ENCODE measurements at places on chromosomes 2 and 18.

DNA sequence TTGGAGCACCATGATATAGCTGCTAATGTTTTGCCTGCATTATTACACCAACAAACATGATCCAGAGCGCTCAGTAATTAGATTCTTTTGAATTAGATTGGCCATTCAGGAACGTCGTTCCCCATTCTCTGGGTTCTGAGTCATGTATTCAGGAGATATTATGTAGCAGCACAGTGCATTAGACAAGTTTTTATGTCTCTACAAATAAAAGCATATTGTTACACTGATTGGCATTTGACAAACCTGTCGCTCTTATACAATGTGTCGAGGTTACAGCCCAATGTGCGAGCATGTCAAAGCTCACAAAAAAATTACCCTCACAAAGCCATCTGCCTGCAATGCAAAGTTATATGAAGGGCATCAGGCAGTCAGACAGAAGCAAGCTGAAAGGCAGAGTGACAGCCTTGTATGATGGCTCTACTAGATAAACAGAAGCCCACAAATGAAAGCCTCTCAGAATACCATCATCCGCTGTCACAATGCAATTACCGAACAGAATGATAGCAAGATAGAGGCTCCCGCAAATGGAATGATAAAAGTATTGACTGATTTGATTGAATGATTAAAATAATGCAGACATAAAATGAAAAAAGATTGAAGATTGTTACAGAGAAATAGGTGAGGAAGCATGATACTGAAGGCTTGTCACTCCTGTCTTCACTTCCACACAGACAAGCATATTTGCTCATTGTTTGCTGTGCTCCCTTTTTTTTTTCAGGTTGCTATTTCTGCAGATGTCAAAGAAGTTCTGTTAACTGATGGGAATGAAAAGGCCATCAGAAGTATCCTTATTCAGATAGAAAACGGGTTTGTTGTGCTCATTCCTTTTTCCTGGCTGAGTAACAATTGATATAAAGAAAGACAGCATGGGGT lies 234.6 kb upstream of the SIX3 start:
- H3K27ac ChIP-seq, result no peak overlapping the region
- no peak overlapping the region for H3K4me3 ChIP-seq
- DNase-seq, result no peak
- no peaks in the 10 kb centered on the region for H3K4me1 ChIP-seq
- H3K36me3 ChIP-seq, result no peaks in the 10 kb centered on the region

- H3K27me3 ChIP-seq, result no peaks in the 10 kb centered on the region
- no peak for DNase-seq
- no peak overlapping the region for H3K4me3 ChIP-seq
- no peaks in the 10 kb centered on the region for H3K4me1 ChIP-seq
Observed at GRCh38 chr2:181157326-181157725, 176.9 kb downstream of the UBE2E3 start.

- no peaks in the 10 kb centered on the region for H3K27me3 ChIP-seq
- DNase-seq, result no peak
- no peak overlapping the region for H3K4me3 ChIP-seq
- H3K27ac ChIP-seq, result no peak overlapping the region
- H3K4me1 ChIP-seq, result no peaks in the 10 kb centered on the region
Observed at GRCh38 chr2:186641807-186642321, 52.0 kb upstream of the FAM171B start.

GRCh38 chr18:79942786-79943607 lies 8.5 kb downstream of the SLC66A2 start:
- H3K4me1 ChIP-seq, result peaks cover 21% of the 10 kb centered on the region
- peaks cover 17% of the 10 kb centered on the region for H3K36me3 ChIP-seq
- no peaks in the 10 kb centered on the region for H3K27me3 ChIP-seq
- peak; percentile 72 for DNase-seq
- H3K4me3 ChIP-seq, result no peak overlapping the region

DNA sequence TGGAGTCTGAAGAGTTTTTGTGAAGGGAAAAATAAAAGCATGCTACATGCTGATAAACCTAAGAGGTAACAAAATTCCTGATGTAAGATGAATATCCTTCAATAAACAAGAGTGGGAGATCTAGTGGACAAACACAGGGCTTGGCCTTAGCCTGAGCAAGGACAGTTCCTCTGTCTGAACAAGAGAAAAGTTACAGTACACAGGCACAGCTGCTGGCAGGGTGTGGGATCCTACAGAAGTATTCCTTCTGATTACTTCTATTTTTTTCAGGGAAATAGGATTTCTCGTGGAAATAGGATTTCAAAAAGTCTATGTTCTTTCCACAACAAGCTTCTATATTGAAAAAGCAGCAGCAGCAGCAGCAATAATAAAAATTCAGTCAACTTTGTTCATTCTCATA lies 54.1 kb downstream of the NBAS start:
- H3K36me3 ChIP-seq, result no peaks in the 10 kb centered on the region
- H3K4me1 ChIP-seq, result no peaks in the 10 kb centered on the region
- no peak for DNase-seq
- no peaks in the 10 kb centered on the region for H3K27me3 ChIP-seq
- no peak overlapping the region for H3K4me3 ChIP-seq
- H3K27ac ChIP-seq, result no peak overlapping the region

GRCh38 chr2:168241208-168241607 lies 6.2 kb downstream of the STK39 start:
- DNase-seq, result no peak
- no peaks in the 10 kb centered on the region for H3K36me3 ChIP-seq
- H3K4me1 ChIP-seq, result peaks cover 10% of the 10 kb centered on the region

DNA sequence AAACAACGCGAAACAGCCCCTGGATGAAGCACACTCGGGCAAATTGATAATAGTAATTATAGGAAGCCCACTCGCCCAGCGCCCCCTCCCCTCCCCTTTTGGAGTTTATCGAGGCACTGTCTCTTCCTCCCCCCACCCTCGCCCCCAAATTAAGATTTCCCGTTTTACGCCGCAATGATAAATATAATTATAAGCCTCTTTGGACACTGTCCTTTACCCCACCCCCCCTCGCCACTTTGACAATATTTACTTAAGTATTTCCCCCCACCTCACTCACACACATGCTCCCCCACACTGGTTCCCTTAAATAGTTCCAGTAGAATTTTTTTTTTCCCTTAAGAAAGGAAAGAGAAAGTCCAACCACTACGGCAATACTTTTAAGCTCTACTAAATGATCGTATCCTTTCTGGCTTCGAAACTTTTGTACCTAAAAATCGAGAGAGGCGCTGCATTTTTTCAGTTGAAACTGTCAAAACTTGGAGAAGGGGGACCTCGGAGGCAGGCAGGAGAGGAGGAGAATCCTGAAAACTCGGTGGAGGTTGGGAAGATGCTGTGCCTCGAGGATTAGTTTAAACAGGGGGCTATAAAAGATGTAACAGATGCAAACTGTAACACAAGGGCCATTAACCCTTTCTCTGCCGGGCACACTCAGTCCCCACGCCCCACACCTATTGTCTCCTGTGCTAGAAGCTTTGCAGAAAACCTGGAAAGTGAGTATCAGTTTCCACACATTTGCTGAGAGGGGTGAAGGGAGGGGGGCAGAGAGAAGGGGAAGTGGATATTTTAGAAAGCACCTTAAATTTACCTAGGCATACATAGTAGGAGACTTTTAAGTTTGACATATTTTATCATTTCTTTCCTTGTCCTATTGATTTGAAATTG lies 1.8 kb downstream of the ZEB2 start:
- no peak for DNase-seq
- H3K4me3 ChIP-seq, result peak overlapping the region; percentile 67
- H3K27me3 ChIP-seq, result no peaks in the 10 kb centered on the region

DNA sequence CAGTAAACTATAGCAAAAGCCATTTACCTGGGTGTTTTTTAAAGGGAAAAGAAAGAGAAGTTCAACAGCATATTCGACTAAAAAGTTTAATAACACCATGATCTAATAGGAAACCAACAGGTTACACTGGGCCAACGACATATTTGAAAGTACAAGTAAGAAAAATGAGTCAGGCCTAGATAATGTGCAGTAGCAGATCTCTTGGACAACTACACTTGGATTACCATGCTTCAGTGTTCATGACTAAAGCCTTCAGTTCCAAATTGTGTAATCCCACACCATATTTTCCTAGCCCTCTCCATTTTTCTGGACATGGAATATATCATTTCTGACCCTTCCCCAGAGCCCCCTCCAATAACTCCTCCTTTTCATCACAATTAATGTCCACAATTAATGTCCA lies 39.1 kb upstream of the FIGN start:
- H3K27me3 ChIP-seq, result no peaks in the 10 kb centered on the region
- H3K4me1 ChIP-seq, result no peaks in the 10 kb centered on the region
- no peak for DNase-seq
- H3K36me3 ChIP-seq, result no peaks in the 10 kb centered on the region

- H3K4me3 ChIP-seq, result no peak overlapping the region
- no peaks in the 10 kb centered on the region for H3K4me1 ChIP-seq
- no peak for DNase-seq
Observed at GRCh38 chr2:170461889-170462288, 253.2 kb upstream of the SP5 start.

DNA sequence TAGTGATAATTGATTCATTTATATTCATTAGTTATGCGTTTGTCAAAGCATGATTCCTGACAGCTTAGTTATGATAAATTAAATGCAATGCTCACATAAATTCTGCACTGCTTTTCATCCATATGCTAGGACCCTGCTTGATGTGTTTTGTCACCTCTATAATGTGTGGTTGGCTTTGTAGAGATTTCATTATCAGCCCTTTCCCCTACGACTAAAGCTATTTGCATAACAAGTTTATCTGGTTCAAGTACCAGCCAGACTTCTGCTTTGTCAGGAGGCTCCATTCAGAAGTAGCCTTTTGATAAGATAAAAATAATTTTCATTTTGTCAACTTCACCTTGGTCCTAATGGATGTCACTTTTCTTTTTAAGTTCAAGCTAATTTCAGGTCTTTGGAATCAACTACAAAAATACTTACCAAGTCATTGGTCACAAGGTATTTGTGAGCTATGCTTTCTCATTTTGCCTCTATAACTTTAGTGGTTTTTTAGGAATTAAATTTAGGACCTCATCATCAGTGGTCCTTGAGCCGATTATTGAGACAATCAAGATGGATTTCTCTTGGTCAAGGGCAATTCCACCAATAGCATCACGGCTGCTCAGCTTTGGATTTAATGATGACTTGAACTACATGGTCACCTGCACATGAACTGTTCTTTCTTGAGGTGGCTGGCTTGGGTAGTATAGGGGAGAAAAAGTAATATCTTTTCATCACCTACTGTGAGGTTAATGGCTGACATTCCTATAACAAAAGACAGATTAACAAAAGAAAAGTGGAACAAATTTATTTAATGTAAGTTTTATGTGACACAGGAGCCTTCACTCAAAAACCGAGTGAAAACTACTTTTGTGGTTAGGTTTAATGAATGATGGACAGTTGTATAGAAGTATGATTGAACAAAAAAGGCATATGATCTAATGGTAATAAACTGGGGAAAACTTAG lies 162.1 kb downstream of the MYO3B start:
- no peaks in the 10 kb centered on the region for H3K27me3 ChIP-seq
- no peak for DNase-seq
- no peak overlapping the region for H3K4me3 ChIP-seq
- H3K36me3 ChIP-seq, result no peaks in the 10 kb centered on the region

- no peaks in the 10 kb centered on the region for H3K27me3 ChIP-seq
- DNase-seq, result peak; percentile 92
- H3K27ac ChIP-seq, result peak within 1 kb of the TSS; percentile 84
- H3K36me3 ChIP-seq, result no peaks in the 10 kb centered on the region
Observed at GRCh38 chr2:55923091-55923981, at the start of gene EFEMP1. Gene EFEMP1 (minus strand): TSS chr2:55923782. CDS start chr2:55922440, 1,342 bp downstream.

- no peaks in the 10 kb centered on the region for H3K36me3 ChIP-seq
- no peaks in the 10 kb centered on the region for H3K4me1 ChIP-seq
- H3K4me3 ChIP-seq, result no peak overlapping the region
- no peaks in the 10 kb centered on the region for H3K27me3 ChIP-seq
- DNase-seq, result no peak
Observed at GRCh38 chr2:107927034-107927534, 59.2 kb upstream of the SLC5A7 start.

GRCh38 chr2:77007686-77008085 lies 514.5 kb downstream of the LRRTM4 start:
- no peak for DNase-seq
- H3K27ac ChIP-seq, result no peak overlapping the region
- H3K4me1 ChIP-seq, result no peaks in the 10 kb centered on the region
- no peak overlapping the region for H3K4me3 ChIP-seq
- H3K27me3 ChIP-seq, result no peaks in the 10 kb centered on the region

DNA sequence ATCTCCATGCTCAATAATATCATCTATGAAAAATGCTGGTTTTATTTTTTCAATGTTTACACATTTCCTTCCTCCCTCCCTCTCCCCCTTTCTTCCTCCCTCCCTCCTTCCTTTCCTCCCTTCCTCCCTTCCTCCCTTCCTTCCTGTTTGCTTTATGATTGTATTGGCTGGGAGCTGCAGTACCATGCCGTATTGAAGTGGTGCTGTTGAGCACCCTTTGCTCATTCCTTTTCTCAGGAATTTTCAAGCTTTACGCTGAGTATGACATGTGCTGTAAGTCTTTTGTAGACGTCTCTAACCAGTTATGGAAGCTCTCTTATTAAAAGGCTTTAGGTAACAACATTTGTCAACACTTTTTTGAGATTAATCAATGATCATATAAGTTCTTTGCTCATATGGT lies 100.4 kb downstream of the SNTG2 start:
- no peaks in the 10 kb centered on the region for H3K36me3 ChIP-seq
- no peak overlapping the region for H3K4me3 ChIP-seq
- H3K27ac ChIP-seq, result no peak overlapping the region
- DNase-seq, result no peak

DNA sequence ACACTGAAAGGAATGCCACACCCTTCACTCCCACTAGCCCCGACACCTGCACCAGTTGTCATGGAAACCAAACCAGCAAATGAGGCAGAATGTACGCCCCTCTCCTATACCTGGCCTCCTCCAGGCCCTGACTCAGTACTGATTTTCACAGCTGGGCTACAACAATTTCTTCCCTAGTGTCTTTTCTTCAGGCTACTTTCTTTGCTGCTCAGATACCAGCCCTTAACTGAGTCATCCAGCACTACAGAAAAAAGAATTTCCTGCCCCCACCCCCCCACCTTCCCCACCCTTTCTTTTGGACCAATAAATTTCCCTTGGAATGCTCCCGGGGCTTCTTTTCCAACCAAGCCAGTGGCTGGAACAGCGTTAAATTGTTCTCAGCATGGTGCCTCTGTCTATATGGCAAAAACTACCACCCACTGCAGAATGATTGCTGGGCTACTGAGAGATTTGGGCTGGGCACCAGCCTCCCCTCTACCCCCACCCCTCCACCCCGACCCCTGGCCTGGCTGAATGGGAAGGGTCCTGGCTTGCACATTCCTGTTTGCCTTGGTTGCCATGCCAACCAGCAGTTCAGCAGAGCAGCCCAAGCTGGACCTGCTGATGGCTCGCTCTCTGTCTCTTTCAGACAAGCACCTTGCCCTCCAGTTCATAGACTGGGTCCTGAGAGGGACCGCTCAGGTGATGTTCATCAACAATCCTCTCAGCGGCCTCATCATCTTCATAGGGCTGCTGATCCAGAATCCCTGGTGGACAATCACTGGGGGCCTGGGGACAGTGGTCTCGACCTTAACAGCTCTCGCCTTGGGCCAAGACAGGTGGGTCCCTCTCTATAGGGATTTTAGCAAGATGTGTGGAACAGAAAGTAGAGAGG lies 11.3 kb downstream of the SLC14A2 start:
- no peaks in the 10 kb centered on the region for H3K36me3 ChIP-seq
- no peak for DNase-seq
- no peak overlapping the region for H3K4me3 ChIP-seq
- no peaks in the 10 kb centered on the region for H3K27me3 ChIP-seq
- H3K4me1 ChIP-seq, result no peaks in the 10 kb centered on the region
- no peak overlapping the region for H3K27ac ChIP-seq

Data from upper lobe of left lung (tissue), 6 donors.